ENCODE measurements at places on chromosomes 11 and 22.

- DNase-seq, result no peak
These were observed 86.5 kb downstream of the MN1 start for GRCh38 chr22:27715106-27715505.

DNA sequence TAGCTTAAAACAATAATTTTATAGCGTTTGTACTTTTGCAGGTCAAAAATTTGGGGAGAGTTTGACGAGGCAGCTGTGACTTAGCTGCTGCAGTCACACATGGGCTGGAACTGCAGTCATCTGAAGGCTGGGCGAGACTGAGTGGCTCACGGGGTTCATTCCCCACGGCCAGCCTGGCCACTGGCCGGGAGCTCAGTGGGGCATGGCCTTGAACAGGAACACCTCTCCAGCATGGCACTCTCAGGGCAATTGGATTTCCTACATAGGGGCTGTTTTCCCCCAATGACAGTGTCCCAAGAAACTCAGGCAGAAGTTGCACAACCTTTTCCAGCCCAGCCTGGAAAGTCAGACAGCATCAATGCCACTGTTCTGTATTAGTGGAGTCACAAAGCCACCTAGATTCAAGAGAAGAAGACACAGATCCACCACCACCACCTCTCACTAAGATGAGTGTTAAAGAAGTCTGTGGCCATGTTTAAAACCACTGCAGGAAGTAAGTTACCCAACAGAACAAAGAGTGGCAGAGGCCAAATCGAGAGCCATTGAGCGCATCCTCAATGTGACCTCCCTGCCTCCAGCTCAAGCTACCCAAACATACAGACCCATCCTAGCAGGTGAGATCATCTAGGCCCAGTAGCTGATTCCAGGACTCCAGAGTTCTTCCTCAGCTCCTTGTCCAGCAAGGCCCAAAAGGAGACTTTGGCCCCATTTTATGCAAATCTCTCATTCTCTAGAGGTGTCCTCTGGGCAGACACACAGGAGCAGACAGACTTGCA lies 618.7 kb upstream of the CADM1 start:
- DNase-seq, result no peak

- DNase-seq, result no peak
These were observed 958 bp upstream of the TUT1 start for GRCh38 chr11:62592146-62592815.

DNA sequence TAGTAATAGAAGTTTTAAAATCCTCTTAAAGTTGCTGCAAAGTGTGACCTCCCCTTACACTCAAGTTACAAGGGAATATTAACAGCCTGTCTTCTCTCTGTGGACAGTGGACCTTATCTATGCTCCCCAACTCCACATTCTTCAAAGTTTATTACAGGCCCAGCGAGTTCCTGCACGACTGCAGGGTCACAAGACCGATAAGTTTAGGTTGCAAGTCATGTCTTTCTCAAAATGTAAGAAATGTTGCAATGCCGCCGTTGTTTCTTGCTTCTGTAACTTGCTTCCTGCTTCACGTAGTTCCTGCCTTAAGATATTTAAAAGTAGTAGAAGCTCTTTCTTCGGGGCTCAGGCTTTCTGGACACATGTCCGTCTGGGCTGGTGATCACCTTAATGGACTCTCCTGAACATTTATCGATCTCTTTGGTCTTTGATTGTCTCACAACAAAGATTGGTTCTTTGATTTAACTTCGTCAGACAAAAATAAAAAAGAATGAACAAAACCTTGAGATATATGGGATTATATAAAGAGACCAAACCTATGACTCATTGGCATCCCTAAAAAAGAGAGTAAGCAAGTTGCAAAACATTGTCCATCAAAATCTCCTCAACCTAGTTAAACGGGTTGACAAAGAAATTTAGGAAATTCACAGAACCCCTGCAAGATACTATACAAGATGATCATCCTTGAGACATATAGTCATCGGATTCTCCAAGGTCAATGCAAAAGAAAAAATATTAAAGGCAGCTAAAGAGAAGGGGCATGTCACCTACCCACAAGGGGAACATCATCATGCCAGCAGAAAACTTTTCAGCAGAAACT lies 45.4 kb upstream of the GLYAT start:
- DNase-seq, result no peak

GRCh38 chr11:133576351-133576750 lies 44.0 kb upstream of the OPCML start:
- DNase-seq, result peak; percentile 7

GRCh38 chr22:43088984-43089717 lies at the start of gene TTLL1:
Gene TTLL1, minus strand, starts transcription at chr22:43089391. Its CDS starts 13,805 bp downstream, at chr22:43075586.
- peak; percentile 93 for DNase-seq

DNA sequence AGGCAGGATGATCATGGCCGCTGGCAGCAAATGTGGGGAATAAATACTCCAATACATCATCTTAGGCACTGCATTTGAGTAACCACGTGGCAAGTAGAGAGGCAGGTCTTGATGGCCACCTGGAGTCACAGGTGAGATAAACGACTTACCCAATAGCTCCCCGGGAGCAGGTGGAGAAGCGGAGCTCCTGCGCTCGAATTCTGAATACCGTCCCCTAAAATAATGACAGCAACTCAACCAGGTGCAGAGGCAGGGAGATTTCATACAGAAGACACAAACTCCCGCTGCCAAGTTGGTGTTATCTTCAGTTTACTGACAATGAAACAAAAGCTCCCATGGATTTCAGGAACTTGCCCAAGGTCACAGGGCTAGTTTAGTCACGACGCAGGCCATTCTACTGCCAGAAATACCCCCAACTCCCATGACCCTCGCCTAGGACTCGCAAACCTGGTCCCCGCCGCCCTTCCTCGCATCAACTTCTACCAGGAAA lies 437 bp downstream of the SLC43A3 start:
- DNase-seq, result no peak

GRCh38 chr11:69466039-69466438 lies 15.4 kb upstream of the LINC01488 start:
- no peak for DNase-seq

DNA sequence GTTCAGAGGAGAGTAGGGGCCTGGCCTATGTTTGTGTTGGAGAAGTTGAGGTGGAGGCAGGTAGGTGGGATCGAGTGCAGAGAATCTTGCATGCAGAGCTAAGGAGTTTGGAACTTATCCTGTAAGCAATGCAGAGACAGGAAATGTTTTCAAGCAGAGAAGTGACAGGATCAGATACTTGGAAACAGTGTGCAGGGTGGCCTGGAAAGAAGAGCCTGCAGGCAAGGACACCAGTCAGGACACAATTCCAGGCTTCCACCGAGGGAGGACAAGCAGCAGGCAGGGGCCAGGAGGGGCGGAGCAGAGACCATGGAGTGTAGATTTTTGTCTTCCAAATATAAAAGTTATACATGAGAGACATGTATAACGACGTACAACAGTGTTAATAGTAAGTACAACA lies 26.9 kb upstream of the CECR2 start:
- no peak for DNase-seq

DNA sequence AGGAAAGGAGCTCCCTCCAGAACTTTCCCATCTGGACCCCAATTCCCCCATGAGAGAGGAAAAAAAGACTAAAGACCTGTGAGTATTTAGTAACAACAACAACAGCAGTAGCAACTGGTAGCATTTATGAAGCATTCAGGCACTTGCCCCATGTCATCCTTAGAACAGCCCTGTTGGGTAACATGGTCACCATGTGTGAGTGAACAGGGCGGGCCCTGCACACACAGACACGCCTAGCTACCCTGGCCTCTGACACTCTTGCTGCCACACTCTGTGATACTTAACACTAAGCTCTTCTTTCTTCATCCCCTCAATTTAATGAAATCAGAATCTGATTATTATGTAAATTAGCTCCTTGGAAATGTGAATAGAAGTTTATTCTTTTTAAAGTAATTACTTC lies 26.1 kb upstream of the SLC25A18 start:
- no peak for DNase-seq

DNA sequence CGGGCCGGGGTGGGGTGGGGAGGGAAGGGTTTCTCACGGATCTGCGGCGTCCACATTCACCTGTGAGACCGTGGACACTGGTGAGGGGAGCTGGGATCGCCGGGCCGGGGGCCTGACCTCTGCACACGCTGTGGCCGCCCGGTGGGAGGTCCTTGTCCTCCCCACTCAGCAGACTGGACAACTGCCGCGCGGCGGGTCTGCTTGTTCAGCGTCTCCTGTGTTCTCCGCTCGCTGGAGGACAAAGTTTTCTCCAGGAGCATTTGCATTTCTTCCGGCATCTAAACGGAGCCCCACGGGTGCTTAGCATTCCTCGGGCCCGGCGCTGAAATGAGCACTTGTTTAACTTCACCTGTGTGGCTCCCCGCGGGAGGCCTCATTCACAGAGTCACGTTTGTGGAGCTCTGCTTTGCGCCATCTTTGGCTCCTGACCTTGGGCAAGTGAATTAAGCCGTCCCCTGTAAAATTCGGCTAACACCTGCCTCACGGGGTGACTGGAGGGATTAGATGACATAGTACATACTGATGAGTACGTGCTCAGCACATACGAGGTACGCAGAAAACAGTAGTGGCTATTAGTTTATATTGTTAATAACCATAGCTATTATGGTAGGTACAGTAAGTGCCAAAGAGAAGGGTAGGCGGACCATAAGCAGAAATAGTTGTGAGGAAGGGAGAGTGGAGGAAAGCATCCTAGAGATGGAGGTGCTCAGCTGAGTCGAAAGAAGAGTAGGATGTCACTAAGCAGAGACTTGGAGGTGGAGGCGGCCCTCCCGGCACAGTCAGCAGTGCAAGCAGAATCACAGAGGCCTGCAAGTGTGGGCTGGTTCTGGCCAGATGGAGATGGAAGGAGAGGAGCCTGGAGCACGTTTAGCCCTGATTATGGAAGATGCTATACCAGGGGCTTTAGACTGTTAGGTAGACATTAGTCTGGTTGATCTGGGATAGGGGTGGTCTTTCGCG lies 885 bp downstream of the TRMU start:
- peak; percentile 19 for DNase-seq

DNA sequence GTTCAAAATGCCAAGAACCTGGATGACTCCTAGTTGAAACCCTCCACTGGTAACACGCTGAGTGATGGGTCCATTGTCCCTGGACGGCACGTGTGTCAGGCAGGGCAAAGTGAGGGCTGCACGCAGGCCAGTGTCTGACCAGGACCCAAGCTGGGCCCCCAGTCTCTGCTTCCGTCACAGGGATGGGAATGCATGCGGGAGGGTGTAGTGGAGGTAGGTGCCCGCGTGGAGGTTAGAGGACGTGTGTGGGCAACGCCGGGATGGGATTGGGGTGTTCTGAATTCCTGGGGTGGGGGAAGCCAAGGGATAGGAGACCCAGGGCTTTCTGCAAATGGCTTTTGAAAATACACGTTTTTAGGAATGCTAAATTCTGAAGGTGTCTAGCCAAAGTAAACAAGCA lies 943.3 kb downstream of the BRD1 start:
- no peak for DNase-seq

DNA sequence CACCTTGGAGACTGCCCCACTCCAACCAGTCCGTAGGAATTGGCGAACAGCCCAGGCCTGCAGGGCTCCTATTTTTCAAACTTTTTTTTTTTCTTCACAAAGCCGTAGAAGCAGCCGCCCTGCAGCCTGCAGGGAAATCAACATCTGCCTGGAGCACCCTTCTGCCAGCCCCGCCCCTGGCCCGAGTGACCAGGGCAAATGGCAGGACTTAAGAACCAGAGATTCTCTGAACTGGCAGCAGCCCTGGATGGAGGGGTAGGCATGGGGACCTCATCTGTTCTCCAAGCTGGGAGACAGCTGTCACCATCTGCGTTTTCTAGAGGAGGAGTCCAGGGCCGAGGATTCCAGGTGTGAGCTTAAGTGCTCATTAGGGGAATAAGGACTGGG lies 5.6 kb downstream of the SCN2B start:
- DNase-seq, result no peak
